ENCODE measurements at places on chromosomes 2 and 18.

DNA sequence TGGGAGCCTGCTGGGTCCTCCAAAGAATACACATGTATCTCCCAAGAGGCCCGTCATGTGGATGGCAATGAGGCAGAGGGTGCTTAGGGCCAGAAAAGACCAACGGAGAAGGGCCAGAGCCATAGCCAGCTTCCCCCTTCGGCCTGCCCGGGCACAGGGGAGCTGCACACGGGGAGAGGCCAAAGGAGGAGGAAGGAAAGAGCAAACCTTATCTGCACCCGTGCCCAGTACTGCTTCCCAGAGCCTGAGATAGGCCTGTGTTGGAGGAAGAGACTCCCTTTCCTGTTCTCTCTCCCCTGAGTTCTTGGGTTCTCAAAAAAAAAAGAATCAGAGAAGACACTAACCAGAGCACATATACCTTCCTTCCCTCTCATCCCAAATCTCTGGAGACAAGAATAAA lies 250.3 kb downstream of the ANAPC1 start:
- peak; percentile 61 for DNase-seq

DNA sequence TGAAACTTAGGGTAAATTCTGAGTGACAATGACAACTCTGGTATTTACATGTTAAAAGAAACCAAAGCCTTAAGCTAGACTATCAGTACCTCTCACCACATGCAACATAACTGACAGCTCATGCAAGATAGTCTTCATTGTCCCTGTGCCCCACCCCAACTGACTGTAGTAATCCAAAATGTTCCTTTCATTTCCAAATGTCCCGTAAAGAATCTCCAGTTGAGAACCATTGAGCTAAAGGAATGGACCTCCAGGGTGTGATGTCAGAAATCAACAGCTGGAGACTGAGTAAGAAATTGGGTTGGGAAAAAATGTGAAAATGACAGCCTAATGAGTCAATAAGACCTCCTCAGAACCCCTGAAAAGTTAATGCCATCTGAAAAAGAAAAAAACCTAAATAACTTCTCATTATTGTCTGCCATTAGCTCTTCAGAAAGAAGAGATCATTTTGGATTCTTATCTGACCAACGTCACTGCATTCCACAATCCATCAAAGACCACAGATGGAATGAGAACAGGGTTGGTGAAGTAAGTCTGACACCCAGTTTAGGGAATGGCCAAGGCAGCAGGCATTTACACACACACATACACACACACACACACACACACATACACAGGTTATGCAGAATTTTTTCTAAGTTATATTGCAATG lies 51.7 kb upstream of the ACVR2A start:
- no peak for DNase-seq

GRCh38 chr2:74902281-74902860 lies 56.1 kb upstream of the POLE4 start:
- no peak for DNase-seq

DNA sequence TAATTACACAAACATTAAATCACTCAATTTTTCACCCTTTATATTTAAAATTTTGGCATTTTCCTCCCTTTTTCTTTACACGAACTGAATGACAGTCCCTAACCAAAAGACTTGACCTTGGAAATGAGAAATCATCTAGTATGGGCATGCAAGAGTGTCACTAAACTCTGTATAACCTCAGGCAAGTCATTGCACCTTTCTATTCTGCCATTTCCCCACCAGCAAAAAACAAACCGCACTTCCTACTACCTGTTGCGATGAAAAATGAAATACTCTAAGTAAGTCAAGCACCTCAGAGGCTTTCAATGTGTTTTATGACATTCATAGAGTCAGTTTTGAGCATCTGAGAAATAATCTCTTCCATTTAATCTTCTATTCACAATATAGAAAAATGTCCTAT lies 44.1 kb downstream of the ANKRD44 start:
- no peak for DNase-seq

DNA sequence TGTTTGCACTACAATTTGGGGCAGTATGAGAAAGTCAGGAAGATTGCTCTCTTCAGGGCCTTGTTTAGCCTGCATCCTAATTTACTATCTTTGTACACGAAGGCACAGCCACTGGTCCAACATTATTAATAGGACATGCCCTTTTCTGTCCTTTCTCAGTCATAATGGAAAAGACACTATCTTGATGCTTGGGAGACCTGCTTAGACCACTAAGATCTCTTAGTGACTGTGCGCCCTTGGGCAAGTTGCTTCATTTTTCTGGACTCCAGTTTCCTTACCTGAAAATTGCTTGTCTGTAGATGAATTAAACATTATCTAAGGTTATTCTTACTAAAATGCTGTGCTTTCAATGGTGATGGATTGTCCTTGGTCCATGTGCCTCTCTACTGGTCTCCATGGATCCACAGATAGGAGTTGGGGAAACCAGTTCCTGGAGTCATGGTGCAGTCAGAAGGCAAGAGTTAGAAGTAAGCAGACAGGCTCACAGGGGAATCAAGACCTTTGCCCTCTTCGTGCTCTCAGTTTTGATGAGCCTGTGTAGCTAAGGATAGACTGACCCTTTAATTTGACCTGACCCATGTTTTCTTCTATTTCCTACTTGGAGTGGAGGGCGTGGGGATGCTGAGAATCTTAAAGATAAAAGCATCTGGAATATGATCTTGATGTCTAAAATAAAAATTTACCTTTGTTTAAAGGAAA lies 114.0 kb downstream of the RAPGEF4 start:
- no peak for DNase-seq

- DNase-seq: no peak
These were observed 326.1 kb upstream of the HS6ST1 start for GRCh38 chr2:128644718-128645256.

DNA sequence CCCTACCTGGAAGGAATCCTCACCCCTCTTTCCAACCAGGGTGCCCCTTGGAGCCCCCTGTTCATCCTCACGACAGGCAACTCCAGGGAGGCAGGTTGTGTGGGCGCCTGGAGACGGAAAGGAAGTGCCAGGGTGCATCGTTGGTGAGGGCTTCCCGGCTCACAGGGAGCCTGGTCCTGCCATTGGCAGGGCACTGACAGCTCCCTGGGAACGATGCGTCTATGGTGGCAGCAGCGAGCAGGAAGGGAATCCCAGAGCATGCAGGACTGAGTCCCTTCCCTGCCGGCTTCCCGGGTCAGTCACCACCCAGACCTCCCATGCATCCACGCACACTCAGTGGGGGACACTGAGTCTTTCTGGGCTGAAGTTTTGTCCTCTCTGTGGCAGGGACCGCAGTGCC lies 117.6 kb downstream of the INHBB start:
- DNase-seq: no peak

- peak; percentile 34 for DNase-seq
These were observed 678.8 kb downstream of the KCNJ3 start for GRCh38 chr2:155377266-155377680.

Measured in KBM-7 (cell line).